ENCODE measurements at places on chromosomes 2 and 18. TPM values are rescaled to one million over a fixed set of nuclear protein-coding genes. Genes with fewer than 3 reads are reported as not detected.

DNA sequence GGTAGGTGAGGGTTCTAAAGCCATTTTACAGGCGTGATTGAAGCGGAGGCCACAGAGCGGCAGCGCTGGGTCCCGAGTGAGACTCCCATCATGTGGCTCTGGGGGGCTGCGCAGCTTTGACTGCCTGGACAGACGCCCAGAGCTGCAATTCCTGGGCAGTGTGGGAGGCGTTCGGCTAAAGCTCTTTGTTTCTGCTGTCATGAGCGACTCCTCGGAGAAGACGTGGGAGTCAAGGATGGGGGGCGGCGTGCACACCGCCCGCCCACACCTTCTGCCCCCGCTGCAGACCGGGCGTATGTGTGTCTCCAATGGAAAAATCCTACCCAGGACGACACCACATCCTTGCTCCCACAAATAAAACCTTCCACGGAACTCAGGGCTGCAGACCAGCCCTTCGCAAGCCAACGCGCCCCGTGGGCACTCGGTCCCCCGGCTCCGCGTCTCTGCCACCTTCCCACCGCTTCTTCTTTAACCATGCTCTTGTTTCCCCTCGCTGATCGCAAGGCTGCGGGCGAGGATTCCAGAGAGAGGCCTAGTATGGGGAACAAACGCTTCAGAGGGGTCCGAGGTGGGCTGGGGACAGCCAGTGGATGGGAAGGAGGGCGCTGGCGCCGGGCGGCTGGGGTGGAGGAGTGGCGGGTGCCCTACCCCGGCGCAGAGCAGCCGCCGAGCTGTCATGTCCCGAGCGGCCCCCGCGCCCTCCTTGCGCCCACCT, 680 bp upstream of the LBH start:
- DNase-seq: peak; percentile 83

- DNase-seq: no peak
Observed at GRCh38 chr2:221569425-221569845, 2.7 kb downstream of the EPHA4 start.

DCDC2C gene
- total RNA-seq: not detected

CXCR1 gene
- total RNA-seq: not detected

Measured in ovary (tissue), 10 donors.